ENCODE measurements at places on chromosomes 3 and 15. TPM values are rescaled to one million over a fixed set of nuclear protein-coding genes. Genes with fewer than 3 reads are reported as not detected.

The ROBO2 gene
- 26.0 TPM for total RNA-seq

The IMPG2 gene
- 0.40 TPM for total RNA-seq

The SOX2 gene
- total RNA-seq, result 110 TPM

The ACKR4 gene
- not detected for total RNA-seq

The CNOT10 gene
- total RNA-seq, result 53.6 TPM

The ARGFX gene
- total RNA-seq, result not detected

The NEO1 gene
- 80.1 TPM for total RNA-seq

The CCR4 gene
- not detected for total RNA-seq

The WDR72 gene
- 1.7 TPM for total RNA-seq

The CADM2 gene
- total RNA-seq, result 4.2 TPM
